ENCODE measurements at places on chromosomes 3 and 15. TPM values are rescaled to one million over a fixed set of nuclear protein-coding genes. Genes with fewer than 3 reads are reported as not detected.

DNA sequence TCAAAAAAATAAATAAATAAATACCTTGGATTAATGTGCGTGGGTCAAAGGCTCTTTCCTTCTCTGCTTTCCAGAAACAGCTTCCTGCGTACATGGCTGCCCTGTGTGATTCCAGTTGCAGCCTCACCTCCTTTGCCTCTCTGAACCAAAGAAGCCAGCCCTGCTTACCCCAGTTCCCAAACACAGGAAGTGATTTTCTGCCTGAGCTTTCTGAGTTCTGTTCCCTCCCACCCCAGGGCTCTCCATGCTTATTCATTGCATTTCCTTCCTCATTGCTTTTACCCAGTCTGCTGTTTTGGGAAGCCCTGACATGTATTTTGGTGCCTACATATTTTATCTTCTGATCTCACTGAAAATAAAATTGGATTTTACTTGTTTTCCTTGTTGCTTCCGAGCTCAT, 15.4 kb downstream of the ZSCAN2 start:
- DNase-seq, result no peak

Gene GOLGA6B
- total RNA-seq, result not detected

Gene IFT57
- total RNA-seq, result 37.3 TPM

- no peak for DNase-seq
These were observed 9.9 kb downstream of the ZIC1 start for GRCh38 chr3:147418808-147419701.

Gene RBP2
- total RNA-seq, result not detected

- DNase-seq, result no peak
These were observed 73.8 kb downstream of the MYO1E start for GRCh38 chr15:59298854-59299250.

GRCh38 chr3:60577601-60578000, 673.7 kb downstream of the FHIT start:
- DNase-seq, result no peak

- DNase-seq, result no peak
These were observed 11.9 kb upstream of the CD200R1L start for GRCh38 chr3:112858410-112859069.

Gene RASA2
- total RNA-seq, result 8.1 TPM

- no peak for DNase-seq
These were observed 100.1 kb upstream of the ALDH1A3 start for GRCh38 chr15:100779331-100780207.
